ENCODE measurements at places on chromosomes 7 and 10. TPM values are rescaled to one million over a fixed set of nuclear protein-coding genes. Genes with fewer than 3 reads are reported as not detected.

DNA sequence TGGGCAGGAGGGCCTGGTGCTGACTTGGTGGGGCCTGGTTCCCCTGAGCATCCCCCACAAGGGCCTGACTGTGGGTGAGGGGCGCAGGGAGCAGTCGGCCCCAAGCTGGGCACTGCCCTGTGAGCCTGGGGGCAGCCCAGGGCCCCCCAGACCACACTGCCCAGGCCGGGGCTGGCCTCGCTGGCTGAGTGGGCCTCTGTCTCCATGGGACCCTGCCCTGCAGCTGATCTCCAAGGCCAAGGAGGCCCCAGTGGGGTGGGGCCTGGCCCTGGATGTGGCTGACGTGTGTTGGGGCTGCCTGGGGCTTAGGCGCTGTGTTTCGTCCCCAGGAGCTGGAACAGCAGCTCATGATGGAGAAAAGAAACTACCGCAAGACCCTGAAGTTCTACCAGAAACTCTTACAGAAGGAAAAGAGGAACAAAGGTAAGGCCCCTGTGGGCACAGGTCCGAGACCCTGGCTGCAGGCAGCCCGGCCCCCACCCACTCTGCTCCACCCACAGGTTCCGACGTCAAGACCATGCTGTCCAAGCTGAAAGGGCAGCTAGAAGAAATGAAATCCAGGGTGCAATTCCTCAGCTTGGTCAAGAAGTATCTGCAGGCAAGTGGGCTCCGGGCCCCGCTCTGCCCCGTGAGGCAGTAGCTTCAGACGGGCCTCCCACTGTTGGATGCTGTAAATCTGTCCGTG lies 23.5 kb upstream of the UTF1 start:
- no peak for DNase-seq

DNA sequence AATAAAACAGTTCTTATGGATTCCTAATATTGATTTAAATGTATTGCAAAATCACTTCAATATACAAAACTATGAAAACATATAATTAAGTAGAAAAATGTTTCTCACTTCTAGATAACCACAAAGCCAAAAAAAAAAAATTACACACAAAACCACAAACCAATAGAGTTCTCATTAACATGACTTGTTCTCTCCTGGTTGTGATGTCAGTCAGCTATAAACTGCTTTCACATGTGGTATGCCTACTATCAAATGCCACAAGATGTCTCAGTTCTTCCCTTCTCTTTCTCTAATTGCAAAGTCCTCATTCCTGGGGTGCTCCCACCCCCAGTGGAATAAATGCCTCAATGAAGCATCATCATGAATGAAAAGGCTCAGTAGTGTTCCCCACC lies 16.6 kb downstream of the GNAI1 start:
- DNase-seq = no peak

GRCh38 chr10:100347568-100348195 lies 649 bp downstream of the SCD start:
- peak; percentile 25 for DNase-seq

Gene ZC3HAV1L
- total RNA-seq = not detected

DNA sequence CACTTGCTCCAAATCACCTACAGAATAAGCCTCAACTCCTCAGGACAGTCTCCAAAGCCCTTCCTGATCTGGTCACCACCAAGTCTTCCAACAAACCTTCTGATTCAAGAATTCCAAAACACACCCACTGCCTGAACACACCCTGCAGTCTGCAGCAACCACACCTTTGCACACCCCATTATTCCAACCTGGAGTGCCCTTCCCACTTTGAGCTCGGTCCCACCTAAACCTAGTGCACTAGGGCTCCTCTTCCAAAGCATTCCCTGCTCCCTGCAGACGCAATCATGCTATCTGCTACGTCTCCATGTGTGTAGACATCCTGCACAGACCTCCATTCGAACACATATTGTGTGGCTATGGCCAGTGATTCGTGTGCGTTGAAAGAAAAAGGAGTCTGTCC lies 289.3 kb downstream of the GRID1 start:
- DNase-seq = no peak

Gene CDHR3
- total RNA-seq = 0.30 TPM

DNA sequence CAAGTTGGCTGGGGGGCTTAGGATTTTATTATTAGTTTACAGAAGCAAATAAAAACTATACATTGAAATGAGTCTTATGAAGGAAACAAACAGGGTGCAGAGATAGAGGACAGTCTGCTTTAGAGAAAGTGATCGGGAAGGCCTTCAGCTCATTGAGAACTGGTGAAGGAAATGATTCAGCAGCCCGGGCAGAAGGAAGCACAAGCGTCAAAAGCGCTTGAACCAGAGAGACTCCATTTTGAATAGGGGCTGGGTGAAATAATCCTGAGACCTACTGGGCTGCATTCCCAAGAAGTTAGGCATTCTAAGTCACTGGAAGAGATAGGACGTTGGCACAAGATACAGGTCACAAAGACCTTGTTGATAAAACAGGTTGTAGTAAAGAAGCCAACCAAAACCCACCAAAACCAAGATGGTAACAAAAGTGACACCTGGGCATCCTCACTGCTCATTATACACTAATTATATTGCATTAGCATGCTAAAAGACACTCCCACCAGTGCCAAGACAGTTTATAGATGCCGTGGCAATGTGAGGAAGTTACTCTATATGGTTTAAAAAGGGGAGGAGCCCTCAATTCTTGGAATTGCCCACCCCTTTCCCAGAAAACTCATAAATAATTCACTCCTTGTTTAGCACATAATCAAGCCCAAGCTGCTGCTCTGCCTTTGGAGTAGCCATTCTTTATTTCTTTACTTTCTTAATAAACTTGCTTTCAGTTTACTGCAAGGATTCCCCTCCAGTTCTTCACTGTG lies 83.1 kb upstream of the MPP7 start:
- no peak for DNase-seq

DNA sequence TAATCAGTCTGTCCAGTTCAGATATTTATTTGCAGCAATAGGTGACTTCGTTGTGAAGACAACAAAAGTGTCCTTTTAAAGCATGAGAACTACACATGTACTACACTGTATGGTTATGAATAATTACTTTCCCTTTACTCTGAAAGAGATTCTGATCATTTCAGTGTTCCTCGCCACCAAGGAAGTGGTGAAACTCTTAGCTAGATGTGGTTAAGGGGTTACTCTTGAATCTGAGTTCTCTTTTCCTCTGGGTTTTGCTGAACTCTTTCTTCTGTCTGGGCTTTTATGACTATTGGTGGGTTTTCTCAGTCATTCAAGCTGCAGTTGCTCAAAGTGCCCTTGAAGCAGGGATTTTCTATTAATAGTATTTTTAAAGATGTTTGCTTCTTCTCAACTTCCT lies 127.9 kb upstream of the SEM1 start:
- no peak for DNase-seq

DNA sequence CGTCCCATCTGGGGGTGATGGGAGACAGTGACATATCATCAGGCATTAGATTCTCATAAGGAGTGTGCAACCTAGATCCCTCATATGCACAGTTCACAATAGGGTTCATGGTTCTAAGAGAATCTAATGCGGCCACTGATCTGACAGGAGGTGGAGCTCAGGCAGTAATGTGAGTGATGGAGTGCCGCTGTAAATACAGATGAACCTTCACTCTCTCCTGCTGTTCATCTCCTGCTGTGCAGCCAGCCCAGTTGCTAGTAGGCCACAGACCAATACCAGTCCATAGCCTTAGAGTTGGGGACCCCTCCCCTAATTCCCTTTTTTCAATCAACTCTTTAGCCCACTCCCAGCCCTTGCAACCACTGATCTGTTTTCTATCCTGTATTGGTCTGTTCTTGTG lies 581.1 kb upstream of the AUTS2 start:
- no peak for DNase-seq

Gene SPDYE8
- total RNA-seq = not detected

Gene GRK5
- total RNA-seq = 8.3 TPM

DNA sequence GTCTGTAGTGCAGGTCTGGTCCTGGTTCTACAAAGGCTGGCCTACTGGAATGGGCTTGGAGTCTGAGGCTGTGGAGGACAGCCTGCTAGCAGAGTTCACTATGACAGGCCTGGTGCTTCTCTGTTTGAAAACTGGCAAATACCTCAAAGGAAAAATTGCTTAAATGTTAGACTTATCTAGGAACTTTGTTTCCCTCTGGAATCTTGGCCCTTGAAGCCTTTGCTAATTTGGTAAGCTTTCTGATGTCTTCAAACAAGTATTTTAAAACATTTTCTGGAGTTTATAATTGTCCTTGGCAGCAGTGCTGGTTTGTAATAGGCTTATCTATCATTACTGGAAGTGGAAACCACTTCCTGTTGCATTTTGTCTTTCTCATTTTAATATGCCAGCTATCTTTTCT lies 139.7 kb downstream of the TMEM26 start:
- no peak for DNase-seq

- DNase-seq = peak; percentile 80
These were observed 798 bp downstream of the PPIF start for GRCh38 chr10:79347894-79348639.

- no peak for DNase-seq
These were observed 5.9 kb upstream of the SGMS1 start for GRCh38 chr10:50629495-50630122.

Gene SPDYE1
- not detected for total RNA-seq

DNA sequence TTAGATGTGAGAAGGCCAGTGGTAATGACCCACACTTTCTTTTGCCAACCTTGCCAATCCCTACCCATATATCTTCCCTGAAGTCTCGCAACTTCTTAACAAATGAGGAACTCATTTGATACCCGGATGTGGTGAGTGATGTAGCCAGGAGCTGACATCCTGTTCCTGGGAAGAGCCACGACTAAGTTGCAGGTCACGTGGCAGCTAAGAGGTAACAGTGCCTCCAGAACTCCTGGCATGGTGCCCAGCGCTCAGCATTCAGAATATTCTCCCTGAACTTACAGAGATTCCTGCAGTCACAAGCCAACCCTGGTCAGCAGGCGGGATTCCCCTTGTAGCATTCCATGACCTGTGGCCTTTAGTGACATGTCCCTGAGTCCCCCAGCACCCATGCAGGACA lies 282.5 kb downstream of the GALNT17 start:
- no peak for DNase-seq

- DNase-seq = peak; percentile 12
These were observed 22.3 kb downstream of the BRAF start for GRCh38 chr7:140902303-140902953.

Gene SPDYE5
- not detected for total RNA-seq

- DNase-seq = no peak
These were observed 613.9 kb upstream of the CELF2 start for GRCh38 chr10:10403762-10404161.

Gene CHST15
- 14.7 TPM for total RNA-seq

DNA sequence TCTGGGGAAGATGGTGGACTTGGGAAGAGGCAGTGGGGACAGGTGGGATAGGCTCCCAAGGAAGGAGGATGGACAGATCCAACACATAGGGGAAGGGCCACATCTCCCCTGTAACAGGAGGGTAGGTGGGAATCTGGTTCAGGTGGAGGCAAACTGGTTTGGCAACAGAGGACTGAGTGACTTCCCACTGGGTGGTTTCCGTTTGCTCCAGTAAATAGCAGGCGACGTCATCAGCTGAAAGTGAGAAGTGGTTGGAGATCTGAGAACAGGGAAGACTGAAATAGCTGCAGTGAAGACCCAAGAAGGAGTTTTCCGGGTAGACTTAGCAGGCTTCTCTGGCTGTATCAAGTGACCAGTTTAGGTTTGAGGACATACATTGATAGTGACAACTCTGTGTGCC lies 504.4 kb downstream of the GALNT17 start:
- no peak for DNase-seq

DNA sequence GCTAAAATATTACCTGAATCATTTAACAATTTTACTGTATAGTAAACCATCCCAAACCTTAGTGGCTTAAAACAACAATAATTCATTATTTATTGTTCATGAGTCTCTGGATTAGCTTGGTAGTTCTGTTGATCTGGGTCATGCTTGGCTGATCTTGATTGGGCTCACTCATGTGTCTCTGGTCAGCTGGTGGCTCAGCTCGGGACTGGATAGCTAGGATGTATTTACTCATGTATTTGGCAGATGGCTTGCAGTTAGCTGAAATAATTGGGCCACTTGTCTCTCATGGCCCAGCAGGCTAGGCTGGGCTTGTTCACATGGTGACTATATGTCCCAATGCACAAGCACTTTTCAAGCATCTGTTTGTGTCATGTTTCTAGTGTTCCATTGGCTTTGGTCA lies 262.8 kb downstream of the BBS9 start:
- no peak for DNase-seq

Gene ZNF503
- not detected for total RNA-seq

Gene DCLRE1C
- total RNA-seq = 50.2 TPM

- DNase-seq = no peak
These were observed 219.5 kb upstream of the HPS1 start for GRCh38 chr10:98666276-98666675.

DNA sequence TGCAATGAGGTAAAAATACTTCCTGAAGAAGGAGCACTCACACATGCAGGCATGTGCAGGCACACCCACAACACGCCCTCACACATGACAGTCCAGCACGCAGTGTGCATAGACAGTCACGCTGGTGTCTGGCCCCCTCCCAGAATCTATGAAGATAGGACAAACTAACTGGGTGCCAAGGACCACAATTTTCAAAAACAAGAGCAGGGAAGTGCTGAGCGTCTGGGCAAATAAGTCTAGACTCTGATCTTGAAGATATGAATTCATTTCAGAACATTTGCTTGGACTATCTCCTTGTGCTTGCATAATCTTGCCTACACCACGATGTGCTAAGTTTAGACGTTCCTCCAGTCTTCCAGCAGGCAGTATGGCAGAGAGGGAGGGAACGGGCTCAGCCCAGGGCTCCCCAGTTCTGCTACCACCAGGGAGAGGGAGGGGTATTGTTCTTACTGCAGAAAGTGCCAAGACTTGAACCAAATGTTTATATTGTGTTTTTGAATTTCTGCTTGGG lies 276.5 kb upstream of the KLF6 start:
- no peak for DNase-seq

GRCh38 chr7:100155553-100156317 lies 2.8 kb downstream of the TRAPPC14 start:
- DNase-seq = no peak

Gene CALN1
- total RNA-seq = not detected

- DNase-seq = no peak
These were observed 169.6 kb upstream of the PODXL start for GRCh38 chr7:131726031-131726430.

GRCh38 chr7:44977959-44978335 lies 868 bp downstream of the MYO1G start:
- DNase-seq = peak; percentile 37

Gene INMT
- total RNA-seq = 0.32 TPM

Gene WDR86
- 0.65 TPM for total RNA-seq

Data from OCI-LY7 (cell line).